ENCODE measurements at places on chromosomes 5 and 9. TPM values are rescaled to one million over a fixed set of nuclear protein-coding genes. Genes with fewer than 3 reads are reported as not detected.

The GRM6 gene
- not detected for total RNA-seq

The FAM221B gene
- not detected for total RNA-seq

The STKLD1 gene
- 1.1 TPM for total RNA-seq

The PCDH1 gene
- 90.6 TPM for total RNA-seq

The ZNF608 gene
- total RNA-seq: 37.1 TPM

The OR2V2 gene
- not detected for total RNA-seq

The ZNF367 gene
- 2.2 TPM for total RNA-seq

The AGXT2 gene
- total RNA-seq: 6.6 TPM

The ALAD gene
- total RNA-seq: 108 TPM

The NUDCD2 gene
- total RNA-seq: 34.5 TPM

The SLC6A18 gene
- not detected for total RNA-seq

The CDH6 gene
- 75.9 TPM for total RNA-seq

The GALNT12 gene
- 28.6 TPM for total RNA-seq

The ALDOB gene
- total RNA-seq: 265 TPM

The TRIO gene
- total RNA-seq: 111 TPM

The QRFP gene
- not detected for total RNA-seq

The PCDHB5 gene
- 8.0 TPM for total RNA-seq

The C9 gene
- total RNA-seq: 1.0 TPM

The MELK gene
- 2.0 TPM for total RNA-seq

The CD274 gene
- total RNA-seq: 2.3 TPM

The CDHR2 gene
- total RNA-seq: 65.7 TPM

The PCDHA9 gene
- 0.29 TPM for total RNA-seq

The PTBP3 gene
- 65.2 TPM for total RNA-seq

The TAF11L5 gene
- not detected for total RNA-seq

The GLDC gene
- 6.4 TPM for total RNA-seq

The TPRN gene
- 74.4 TPM for total RNA-seq

The DCTN4 gene
- total RNA-seq: 69.4 TPM

The CDC26 gene
- total RNA-seq: 29.0 TPM

The C9orf153 gene
- 0.23 TPM for total RNA-seq

The OBP2B gene
- not detected for total RNA-seq

The PCDHA1 gene
- total RNA-seq: 0.06 TPM

The HARS1 gene
- 45.5 TPM for total RNA-seq

The GNA14 gene
- 11.3 TPM for total RNA-seq

The MEIKIN gene
- not detected for total RNA-seq

The DNAJC25 gene
- total RNA-seq: 6.5 TPM

The PCDHGB3 gene
- total RNA-seq: 3.0 TPM

The ECM2 gene
- 8.2 TPM for total RNA-seq
